ENCODE measurements at places on chromosomes 16 and 17. TPM values are rescaled to one million over a fixed set of nuclear protein-coding genes. Genes with fewer than 3 reads are reported as not detected.
A peak's percentile ranks its signal among the peaks of the same experiment; 100 is the strongest.

- DNase-seq: peak; percentile 62
- H3K27ac ChIP-seq: no peak overlapping the region
- H3K27me3 ChIP-seq: no peaks in the 10 kb centered on the region
- H3K4me3 ChIP-seq: no peak overlapping the region
- H3K36me3 ChIP-seq: peaks cover 8% of the 10 kb centered on the region
These were observed 82.3 kb downstream of the SDR42E1 start for GRCh38 chr16:81928975-81929374.

DNA sequence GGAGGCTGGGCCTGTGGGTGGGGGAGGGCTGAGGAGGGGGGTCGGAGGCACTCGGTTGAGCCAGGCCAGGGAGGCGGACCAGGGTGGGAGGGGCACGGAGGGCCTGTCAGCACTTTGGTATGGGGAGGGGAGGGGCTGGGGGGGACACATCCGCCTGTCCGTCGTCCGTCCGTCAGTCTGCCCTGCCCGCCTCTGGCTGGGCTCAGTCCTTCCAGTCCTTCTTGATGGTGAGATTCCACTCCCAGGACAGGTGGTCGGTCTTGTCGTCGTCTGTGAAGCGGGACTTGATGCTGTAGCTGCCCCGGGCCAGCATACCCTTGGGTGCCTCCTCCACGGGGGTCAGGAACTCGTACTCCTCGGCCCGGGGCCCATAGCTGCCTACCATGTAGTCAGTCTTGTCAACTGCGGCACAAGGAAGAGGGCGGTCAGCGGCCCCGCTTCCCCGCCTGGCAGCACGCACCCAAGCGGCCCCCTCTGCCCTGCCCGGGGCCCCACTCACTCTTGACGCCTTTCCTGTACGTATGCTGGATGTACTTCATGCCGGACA is 2.4 kb downstream of the ARHGDIA start:
- H3K36me3 ChIP-seq: peaks cover 35% of the 10 kb centered on the region
- no peaks in the 10 kb centered on the region for H3K27me3 ChIP-seq
- peak overlapping the region; percentile 98 for H3K27ac ChIP-seq
- no peak for DNase-seq
- H3K4me1 ChIP-seq: peaks cover 89% of the 10 kb centered on the region
- peak overlapping the region; percentile 98 for H3K4me3 ChIP-seq

GRCh38 chr17:29621751-29622194 is 939 bp downstream of the CORO6 start:
- peak overlapping the region; percentile 61 for H3K4me3 ChIP-seq
- no peak for DNase-seq
- no peaks in the 10 kb centered on the region for H3K27me3 ChIP-seq
- peaks cover 4% of the 10 kb centered on the region for H3K36me3 ChIP-seq

DNA sequence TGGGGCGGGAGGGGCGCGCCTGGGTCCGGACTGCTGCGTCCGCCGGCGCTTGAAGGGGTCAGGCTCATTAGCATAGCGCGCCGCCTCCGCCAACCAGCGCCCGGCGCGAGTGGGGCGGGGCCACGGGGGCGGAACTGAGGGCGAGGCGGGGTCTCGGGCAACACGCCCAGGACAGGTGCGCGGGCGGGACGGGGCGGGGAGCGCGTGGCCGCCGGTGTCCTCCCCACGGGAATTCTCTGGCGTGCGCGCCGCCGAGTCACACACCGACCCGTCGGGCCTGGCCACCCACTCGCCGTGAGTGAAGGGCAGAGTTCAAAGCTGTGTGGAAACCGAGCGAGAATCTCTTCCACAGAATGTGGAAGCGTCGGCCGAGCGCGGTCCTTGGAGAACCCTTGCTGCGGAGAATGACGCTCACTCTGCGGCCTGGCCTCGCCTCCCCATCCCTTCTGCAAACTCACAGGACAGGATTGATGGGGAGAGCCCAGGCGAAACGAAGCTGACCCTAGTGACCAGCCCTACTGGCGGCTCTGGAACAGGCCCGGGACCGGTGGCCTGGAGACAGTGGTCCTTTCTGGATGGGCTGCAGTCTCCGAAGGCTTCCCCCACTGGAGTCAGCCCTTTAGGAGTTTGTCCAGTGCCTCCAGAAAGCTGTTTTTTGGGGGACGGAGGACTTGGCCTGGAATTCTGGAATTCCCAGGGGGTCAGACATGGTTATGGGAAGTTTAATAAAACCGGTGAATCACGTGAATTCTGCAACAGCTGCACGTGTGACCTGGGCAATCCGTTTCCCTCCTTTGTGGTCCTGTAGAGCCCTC is at the start of gene SNAI3:
Gene SNAI3 (minus strand): TSS at position 69 of the 815 bp plus-strand sequence. CDS start 101 bp downstream, outside the sequence.
- peak within 1 kb of the TSS; percentile 57 for H3K4me3 ChIP-seq
- H3K27ac ChIP-seq: peak within 1 kb of the TSS; percentile 84
- DNase-seq: peak; percentile 94
- H3K27me3 ChIP-seq: peaks cover 90% of the 10 kb centered on the region
- H3K36me3 ChIP-seq: no peaks in the 10 kb centered on the region

DNA sequence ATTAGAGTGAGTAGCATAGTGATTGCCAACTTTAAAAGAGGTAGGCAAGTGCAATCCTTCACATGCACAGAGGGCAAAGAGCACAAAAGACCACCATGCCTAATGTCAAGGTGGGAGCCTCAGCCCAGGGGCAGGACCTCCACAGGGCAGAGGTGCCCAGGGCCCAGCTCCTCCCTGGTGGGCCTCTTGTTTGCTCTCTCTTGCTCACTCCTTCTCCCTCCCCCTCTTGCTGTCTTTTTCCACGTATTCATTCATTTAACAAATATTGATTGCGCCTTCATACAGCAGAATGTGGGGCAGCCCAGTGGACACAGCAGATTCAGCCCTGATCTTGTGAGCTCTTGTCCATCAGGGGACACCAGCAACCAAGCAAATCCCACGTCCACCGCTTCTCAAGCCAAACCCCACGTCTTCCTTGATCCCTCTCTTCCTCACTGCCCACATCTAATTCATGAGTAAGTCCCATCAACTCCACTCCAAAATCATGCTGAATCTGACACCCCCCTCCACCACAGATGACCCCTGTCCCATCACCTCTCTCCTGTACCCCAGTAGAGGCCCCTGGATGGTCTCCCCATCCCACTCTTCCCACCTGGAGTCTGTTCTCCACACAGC is 44.1 kb upstream of the RPL38 start:
- no peak overlapping the region for H3K27ac ChIP-seq
- no peaks in the 10 kb centered on the region for H3K4me1 ChIP-seq
- no peak for DNase-seq
- H3K27me3 ChIP-seq: no peaks in the 10 kb centered on the region

- no peaks in the 10 kb centered on the region for H3K36me3 ChIP-seq
- H3K27ac ChIP-seq: no peak overlapping the region
- no peak for DNase-seq
- no peaks in the 10 kb centered on the region for H3K4me1 ChIP-seq
- no peak overlapping the region for H3K4me3 ChIP-seq
- H3K27me3 ChIP-seq: no peaks in the 10 kb centered on the region
These were observed 255.5 kb upstream of the TBX2 start for GRCh38 chr17:61144137-61144536.

DNA sequence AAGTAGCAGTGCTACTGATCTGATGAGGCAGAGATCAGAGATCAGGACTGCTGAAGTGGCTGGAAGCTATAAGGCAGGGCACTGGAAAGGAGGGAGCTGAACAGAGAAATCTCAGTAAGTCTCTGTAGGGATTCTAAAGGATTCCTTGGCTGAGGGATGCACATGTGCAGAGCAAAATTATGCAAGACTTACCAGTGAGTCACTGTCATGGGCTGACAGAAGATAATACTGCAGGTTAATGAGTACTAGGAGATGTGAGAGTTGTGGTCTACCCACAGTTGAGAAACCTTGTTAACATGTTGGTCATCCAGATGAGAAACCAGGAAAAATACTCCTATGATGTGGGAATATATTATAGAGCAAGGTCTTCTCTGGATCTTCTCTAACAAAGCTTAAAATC is 378.1 kb downstream of the HAPSTR1 start:
- no peak for DNase-seq
- no peak overlapping the region for H3K4me3 ChIP-seq
- H3K4me1 ChIP-seq: no peaks in the 10 kb centered on the region
- no peak overlapping the region for H3K27ac ChIP-seq
- no peaks in the 10 kb centered on the region for H3K27me3 ChIP-seq

GRCh38 chr17:47225911-47226688 is 17.0 kb downstream of the MYL4 start:
- H3K36me3 ChIP-seq: no peaks in the 10 kb centered on the region
- DNase-seq: no peak
- peak overlapping the region; percentile 91 for H3K27ac ChIP-seq
- H3K4me1 ChIP-seq: peaks cover 56% of the 10 kb centered on the region

- peak; percentile 77 for DNase-seq
- no peak overlapping the region for H3K4me3 ChIP-seq
- H3K36me3 ChIP-seq: peaks cover 23% of the 10 kb centered on the region
- peaks cover 6% of the 10 kb centered on the region for H3K27me3 ChIP-seq
- no peaks in the 10 kb centered on the region for H3K4me1 ChIP-seq
- H3K27ac ChIP-seq: no peak overlapping the region
These were observed 20.7 kb downstream of the LGALS9 start for GRCh38 chr17:27651411-27652345.

- H3K4me1 ChIP-seq: peaks cover 38% of the 10 kb centered on the region
- peak overlapping the region; percentile 64 for H3K27ac ChIP-seq
- peak; percentile 75 for DNase-seq
- no peak overlapping the region for H3K4me3 ChIP-seq
These were observed 34.5 kb downstream of the WWOX start for GRCh38 chr16:78133919-78134318.

GRCh38 chr16:11585460-11586377 is 1.0 kb downstream of the LITAF start:
- H3K27me3 ChIP-seq: no peaks in the 10 kb centered on the region
- peak; percentile 59 for DNase-seq
- peaks cover 65% of the 10 kb centered on the region for H3K4me1 ChIP-seq

GRCh38 chr16:78462288-78463208 is 363.1 kb downstream of the WWOX start:
- DNase-seq: peak; percentile 22
- H3K4me3 ChIP-seq: peak overlapping the region; percentile 17
- H3K27me3 ChIP-seq: no peaks in the 10 kb centered on the region

GRCh38 chr16:28171816-28172215 is 39.9 kb downstream of the XPO6 start:
- peaks cover 78% of the 10 kb centered on the region for H3K36me3 ChIP-seq
- H3K27ac ChIP-seq: no peak overlapping the region
- no peaks in the 10 kb centered on the region for H3K27me3 ChIP-seq
- H3K4me1 ChIP-seq: peaks cover 20% of the 10 kb centered on the region
- DNase-seq: no peak

DNA sequence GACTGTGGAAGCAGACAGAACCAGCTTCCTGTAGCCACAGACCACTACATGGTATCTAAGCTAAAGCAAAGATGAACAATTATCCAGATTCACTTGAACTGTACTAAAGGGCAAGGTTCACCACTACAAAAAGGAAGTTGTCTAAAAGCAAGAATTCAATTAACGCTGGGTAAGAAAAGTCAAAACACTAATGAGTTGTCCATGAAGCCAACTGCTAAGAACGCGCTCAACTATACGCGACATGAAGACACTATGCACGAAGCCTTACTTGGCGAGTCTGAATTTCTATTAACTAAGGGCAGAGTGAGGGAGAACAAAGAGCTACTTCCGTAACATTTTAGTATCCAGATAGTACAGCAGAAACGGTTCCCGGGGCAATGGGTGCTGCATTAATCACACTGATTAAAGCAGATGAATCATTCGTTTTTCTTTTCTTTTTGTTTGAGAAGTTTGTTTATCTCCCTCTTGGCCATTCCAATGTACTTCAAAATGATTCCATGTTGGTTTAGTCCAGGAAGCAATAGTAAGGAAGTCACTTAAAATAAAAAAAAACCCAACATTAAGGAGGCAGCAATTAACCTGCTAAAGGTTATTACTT is 2.8 kb upstream of the RPS15A start:
- peaks cover 76% of the 10 kb centered on the region for H3K36me3 ChIP-seq
- no peak overlapping the region for H3K4me3 ChIP-seq
- H3K4me1 ChIP-seq: peaks cover 22% of the 10 kb centered on the region
- H3K27me3 ChIP-seq: no peaks in the 10 kb centered on the region
- H3K27ac ChIP-seq: peak overlapping the region; percentile 69
- no peak for DNase-seq

GRCh38 chr17:47225436-47225858 is 16.3 kb downstream of the MYL4 start:
- peaks cover 34% of the 10 kb centered on the region for H3K4me1 ChIP-seq
- DNase-seq: peak; percentile 85

- H3K27ac ChIP-seq: peak overlapping the region; percentile 65
- no peak overlapping the region for H3K4me3 ChIP-seq
- H3K27me3 ChIP-seq: no peaks in the 10 kb centered on the region
- no peak for DNase-seq
- no peaks in the 10 kb centered on the region for H3K36me3 ChIP-seq
These were observed 25.2 kb upstream of the TMEM220 start for GRCh38 chr17:10754861-10755591.

- H3K4me3 ChIP-seq: no peak overlapping the region
- peaks cover 51% of the 10 kb centered on the region for H3K27me3 ChIP-seq
- peaks cover 4% of the 10 kb centered on the region for H3K4me1 ChIP-seq
- no peak for DNase-seq
- no peaks in the 10 kb centered on the region for H3K36me3 ChIP-seq
These were observed 1.8 kb downstream of the TPSD1 start for GRCh38 chr16:1257561-1258224.

GRCh38 chr16:3045758-3046640 is at the start of gene MMP25:
Gene MMP25 (plus strand): TSS chr16:3046561. CDS start chr16:3046918, 357 bp downstream.
- no peak for DNase-seq
- peak within 1 kb of the TSS; percentile 59 for H3K27ac ChIP-seq
- H3K4me3 ChIP-seq: peak within 1 kb of the TSS; percentile 47
- peaks cover 74% of the 10 kb centered on the region for H3K27me3 ChIP-seq

DNA sequence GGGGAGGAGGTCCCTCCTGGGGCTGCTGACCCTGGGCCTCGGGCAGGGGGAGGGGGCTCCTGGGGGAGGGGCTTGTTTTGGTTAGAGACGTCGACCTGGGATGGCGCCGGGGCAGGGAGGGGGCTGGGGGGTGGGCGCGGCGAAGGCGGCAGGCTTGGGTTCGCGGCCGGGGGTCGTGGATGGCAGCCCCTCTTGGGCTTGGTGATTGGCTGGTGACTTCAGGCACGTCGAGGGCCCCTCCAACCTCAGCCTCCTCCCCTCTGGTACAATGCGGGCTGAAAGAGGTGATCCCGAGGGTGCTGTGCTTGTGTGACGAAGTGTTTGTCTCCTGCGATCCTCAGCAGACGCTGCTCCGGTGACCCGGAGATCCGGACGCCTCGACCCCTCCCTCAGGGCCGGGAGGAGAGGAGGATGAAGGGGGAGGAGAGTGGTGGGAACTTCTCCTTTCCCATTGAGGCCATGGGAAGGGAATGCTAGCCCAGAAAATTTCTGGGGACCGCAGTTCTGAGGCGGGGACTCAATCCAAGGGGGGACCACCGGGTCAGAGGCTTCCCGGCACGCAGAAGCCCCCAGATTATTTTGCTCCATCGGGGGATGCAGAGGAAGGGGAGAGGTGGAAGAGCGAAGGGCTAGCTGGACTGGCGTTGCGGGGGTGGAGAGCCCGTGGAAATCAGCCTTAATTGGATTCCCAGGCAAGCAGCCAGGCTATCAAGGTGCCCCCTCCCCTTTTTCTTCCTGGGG is 43.9 kb downstream of the RAI1 start:
- H3K4me3 ChIP-seq: peak overlapping the region; percentile 52
- H3K27ac ChIP-seq: peak overlapping the region; percentile 14
- no peaks in the 10 kb centered on the region for H3K36me3 ChIP-seq
- DNase-seq: peak; percentile 71

- no peak overlapping the region for H3K4me3 ChIP-seq
- H3K27ac ChIP-seq: no peak overlapping the region
- H3K36me3 ChIP-seq: no peaks in the 10 kb centered on the region
- no peak for DNase-seq
These were observed 19.0 kb downstream of the PPM1D start for GRCh38 chr17:60618854-60619526.

The MRC2 gene
- 12.9 TPM for total RNA-seq

The TEKT3 gene
- 0.92 TPM for total RNA-seq

The STAT5A gene
- 17.0 TPM for total RNA-seq

The HS3ST3B1 gene
- total RNA-seq: 1.7 TPM

The PIK3R6 gene
- total RNA-seq: not detected

The PFAS gene
- total RNA-seq: 5.9 TPM

The CD300LG gene
- not detected for total RNA-seq

The PMFBP1 gene
- total RNA-seq: 1.8 TPM

The LYZL6 gene
- not detected for total RNA-seq
